Activated CD4-positive, alpha-beta T cell treated with anti-CD3 and anti-CD28 coated beads for 1 hour (primary cell): ENCODE measurements at places on chromosomes 11 and 22.

DNA sequence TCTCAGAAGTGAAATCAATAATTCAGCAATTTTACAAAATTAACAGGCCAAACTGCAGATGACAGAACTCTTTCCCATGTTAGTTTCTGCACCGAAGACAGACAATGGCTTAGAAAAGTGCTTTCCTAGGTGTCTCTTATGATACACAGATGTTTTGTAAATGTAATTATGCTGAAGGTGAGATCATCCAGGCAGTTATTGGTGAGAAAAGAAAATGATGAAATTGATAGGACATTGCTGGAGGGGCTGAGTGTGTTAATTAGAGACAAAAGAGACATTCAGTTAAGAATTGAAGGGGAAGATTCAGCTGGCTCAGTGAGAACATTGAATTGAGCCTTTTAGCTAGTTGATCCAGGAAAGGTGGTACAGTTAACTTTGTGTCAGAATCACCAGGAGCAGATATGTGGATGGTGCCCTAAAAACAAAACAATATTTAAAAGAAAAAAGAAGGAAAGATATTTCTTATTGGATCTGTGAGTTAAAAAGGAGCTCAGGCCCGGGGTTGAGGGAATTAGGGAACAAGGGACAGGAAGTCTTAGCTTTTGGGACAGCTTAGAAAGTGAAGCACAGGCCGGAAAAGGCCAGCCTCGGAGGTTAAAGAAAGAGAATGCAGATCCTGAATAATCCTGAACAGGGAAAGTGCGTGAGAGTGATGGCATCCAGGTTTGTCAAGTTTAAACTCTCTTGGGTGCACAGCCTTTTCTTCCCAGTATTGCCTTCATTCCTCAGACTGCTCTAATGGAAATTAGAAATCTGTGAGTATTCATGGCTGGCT is 16.9 kb downstream of the ARHGAP42 start:
- DNase-seq, result no peak

- no peak for DNase-seq
Observed at GRCh38 chr11:72725724-72726028, 26.5 kb downstream of the ARAP1 start.

GRCh38 chr11:93614173-93614722 is 47.2 kb upstream of the CEP295 start:
- no peak for DNase-seq

DNA sequence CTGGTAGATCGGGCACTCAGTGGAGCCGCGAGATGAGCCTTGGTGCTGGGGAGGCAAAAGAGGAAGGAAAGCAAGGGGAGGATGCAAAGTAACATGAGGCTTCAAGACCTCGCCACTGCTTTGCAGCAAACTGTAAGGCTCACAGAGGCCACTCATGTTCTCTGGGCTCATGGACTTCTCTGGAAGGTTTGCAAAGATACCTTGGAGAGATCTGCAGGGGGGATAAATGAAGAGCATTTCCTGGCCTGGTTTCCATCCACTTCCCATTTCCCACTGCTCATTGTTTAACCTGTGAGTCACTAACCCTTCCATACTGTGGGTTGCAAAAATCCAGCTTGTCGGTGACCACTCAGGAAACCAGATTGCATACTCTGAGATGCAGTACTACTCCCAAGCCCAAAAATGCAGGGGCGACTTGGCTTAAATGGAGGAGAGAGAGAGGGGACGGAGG is 38.5 kb downstream of the OSBP2 start:
- DNase-seq, result no peak

DNA sequence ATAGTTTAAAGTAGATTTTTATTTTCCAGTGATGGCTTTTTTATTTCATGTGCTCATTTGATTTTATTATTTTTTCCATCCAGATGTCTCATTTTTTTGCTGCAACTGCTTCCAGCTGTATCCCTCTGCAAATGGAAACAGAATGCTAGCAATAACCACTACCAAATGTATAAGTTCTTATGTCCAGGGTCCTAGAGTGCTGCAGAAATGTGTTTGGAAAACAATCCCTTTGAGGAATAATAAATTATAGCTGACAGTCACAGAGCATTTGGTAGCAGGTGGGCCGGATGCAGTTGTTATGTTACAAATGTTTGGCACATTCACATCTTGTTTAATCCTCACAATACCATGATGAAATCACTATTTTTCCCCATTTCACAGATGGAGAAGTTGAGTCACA is 300.7 kb upstream of the PDGFD start:
- no peak for DNase-seq

- DNase-seq, result no peak
Observed at GRCh38 chr11:130692220-130692619, 224.1 kb downstream of the SNX19 start.

- DNase-seq, result no peak
Observed at GRCh38 chr22:30705710-30706651, 11.3 kb downstream of the OSBP2 start.

GRCh38 chr11:2791139-2791520 is 91.3 kb upstream of the KCNQ1OT1 start:
- DNase-seq, result no peak

DNA sequence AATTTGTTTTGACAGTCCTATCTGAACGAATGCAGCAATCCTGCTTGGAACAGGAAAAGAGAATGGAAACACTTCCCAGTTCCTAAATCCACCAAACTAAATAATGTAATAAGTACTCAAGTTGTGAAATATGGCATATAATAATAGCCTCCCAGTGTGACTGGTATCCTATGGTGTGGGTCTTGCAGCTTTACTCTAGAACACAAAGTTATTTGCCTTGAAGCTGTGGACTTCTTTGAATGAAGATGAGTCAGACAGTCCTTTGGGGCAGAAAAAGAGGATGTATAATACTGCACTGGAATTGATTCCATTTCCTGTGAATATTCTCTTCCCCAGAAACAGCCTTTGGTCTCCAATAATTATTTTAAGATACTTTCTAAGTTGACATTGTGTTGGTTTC is 887.0 kb downstream of the KCNA4 start:
- no peak for DNase-seq

GRCh38 chr11:13105237-13105844 is 96.2 kb downstream of the RASSF10 start:
- DNase-seq, result no peak

- DNase-seq, result no peak
Observed at GRCh38 chr22:18991821-18992442, 55.8 kb upstream of the PRODH start.

- DNase-seq, result no peak
Observed at GRCh38 chr11:109390752-109391151, 31.2 kb upstream of the C11orf87 start.

DNA sequence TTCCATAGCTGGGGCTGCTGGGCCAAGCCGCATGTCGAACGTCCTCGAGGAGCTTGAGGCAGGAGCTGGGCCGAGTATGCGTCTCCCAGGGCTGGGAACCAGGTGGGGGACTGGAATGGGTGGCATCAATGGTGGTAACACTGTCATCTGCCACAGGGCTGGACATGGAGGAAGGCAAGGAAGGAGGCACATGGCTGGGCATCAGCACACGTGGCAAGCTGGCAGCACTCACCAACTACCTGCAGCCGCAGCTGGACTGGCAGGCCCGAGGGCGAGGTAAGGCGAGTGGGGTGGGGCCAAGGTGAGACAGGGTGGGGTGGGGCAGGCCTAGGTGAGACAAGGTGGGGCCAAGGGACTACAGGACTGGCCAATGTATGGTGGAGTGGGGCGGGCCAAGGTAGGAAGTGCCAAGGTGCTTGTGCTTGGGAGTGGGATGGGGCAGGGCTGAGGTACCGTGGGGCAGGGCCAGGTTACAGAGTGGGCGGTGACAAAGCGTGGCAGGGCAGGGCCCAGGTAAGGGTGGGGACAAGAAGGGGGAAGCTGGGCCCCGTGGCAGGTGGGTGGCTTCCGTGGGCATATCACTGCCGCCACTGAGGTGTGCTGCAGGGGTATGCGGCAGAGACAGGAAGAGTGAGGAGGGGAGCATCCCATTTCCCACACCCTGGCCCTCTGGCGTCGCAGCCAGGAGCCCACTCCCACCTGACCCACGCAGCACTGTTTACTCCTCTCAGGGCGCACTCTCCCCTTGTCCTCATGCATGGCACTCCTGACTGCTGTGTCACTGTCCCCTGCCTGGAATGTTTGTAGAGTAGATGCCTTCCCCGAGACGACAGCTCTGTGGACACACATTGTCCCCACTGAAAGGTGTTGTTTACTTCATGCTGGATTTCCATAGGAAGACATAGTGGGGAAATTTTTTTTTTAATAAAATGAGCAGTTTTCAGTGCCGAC is 27.5 kb upstream of the DGCR8 start:
- no peak for DNase-seq

DNA sequence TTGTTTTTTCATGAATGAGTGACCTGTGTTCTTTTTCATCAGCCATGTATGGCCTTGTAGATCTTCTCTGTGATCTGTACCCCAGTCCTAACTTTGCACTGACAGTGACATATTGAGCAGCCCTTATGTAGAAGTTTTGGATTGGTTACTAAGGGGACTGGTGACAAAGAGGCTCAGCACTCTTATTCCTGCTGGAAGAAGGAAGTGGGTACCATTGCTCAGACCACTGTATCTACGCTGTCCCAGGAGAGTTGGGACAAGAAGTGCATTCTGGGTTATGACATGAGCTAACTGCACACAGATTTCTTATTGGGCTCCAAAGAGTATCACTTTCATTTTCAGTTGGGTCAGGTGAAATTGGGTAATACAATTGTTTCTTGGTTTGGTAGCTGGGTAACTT is 107.8 kb upstream of the RASSF10 start:
- no peak for DNase-seq

GRCh38 chr11:117438371-117439000 is 110.8 kb downstream of the CEP164 start:
- no peak for DNase-seq

- no peak for DNase-seq
Observed at GRCh38 chr11:45517171-45517770, 148.2 kb downstream of the CHST1 start.

GRCh38 chr22:50399751-50400331 is 56.7 kb downstream of the PPP6R2 start:
- DNase-seq, result no peak

DNA sequence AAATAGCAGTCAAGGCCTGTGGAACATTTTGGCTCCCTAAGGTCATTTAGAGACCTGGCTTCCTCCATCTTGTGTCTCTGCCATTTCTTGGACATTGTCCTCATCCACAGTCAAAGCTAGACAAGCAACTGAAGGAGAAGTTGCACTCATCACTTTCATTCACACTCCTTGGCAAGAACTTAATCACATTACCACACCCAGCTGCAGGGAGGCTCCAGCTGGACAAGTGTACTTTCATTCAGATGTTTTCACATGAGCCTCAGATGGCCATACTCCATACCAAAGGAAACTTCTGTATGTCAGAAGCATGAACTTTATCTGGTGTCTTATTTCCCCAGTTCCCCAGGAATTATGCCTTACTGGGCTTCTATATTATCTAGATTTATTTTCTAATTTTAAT is 537.4 kb downstream of the TMEM135 start:
- DNase-seq, result no peak

DNA sequence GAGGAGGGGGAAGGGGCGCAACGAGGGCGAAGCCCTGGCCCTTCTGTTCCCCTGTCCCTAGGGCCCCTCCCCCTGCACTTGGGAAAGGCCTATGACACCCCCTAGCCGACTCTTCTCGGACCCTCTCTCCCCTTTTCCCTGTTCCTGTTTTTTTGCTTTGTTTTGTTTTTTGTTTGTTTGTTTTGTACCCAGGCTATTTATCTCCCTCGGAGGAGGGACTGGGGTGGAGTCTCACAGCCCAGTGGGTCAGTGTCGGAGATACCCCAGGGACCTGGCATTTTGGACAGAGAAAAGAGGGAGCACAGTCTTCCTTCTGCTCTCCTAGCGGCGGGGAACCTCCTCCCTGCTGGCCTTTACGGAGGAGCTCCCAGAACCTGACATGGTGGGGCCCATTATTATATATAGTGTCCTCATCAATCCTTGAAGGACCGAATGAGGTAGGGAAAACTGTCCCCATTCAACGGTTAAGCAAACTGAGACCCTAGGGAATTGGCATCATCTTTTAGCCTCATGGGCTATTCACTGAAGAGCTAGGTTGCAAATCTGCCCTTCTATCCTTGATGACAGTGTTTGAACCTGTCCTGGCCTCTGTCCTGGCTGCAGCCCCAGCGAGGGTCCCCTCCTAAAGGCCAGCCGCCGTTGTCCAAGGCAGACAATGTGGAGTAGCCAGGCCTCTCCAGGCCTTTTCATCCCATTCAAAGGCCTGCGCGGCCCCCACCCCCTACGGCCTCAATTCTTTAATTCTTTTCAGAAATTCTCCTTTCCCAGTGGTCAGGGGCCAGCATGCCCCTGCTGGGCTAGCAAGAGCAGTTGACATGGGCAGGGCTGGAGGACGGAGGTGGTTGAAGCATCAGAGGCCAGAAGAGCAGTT is 911 bp downstream of the EMID1 start:
- DNase-seq, result no peak

DNA sequence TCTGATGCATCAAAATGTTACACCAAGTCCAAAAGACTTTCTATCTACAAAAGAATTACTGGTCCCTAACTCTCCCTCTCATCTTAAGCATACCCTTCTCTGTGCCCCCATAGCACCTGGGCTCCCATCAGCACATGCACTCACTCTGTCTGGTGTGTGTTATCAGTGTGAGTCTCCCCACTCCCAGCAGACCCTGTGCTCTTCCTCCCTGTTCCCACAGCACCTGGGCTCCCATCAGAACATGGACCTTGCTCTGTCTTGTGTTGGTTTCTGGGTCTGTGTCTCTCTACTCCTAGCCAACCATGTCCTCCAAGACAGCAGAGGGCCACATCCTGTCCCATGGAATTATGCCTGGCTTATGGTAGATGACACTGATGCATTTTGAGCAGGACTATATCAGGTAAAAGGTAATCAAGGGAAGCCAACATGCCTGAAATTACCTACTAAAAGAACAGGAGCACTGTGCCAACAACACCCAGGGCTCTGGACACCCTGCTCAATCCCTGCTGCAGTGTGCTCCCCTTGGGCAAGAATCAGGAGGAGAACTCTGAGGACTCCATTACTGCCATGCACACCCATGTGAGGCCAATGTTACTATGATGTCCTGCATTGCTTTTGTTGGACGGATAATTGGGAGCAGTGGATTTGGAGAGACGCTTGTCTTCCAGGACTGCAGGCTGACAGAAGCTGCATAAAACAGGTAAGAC is 34.3 kb downstream of the GAB4 start:
- DNase-seq, result no peak

DNA sequence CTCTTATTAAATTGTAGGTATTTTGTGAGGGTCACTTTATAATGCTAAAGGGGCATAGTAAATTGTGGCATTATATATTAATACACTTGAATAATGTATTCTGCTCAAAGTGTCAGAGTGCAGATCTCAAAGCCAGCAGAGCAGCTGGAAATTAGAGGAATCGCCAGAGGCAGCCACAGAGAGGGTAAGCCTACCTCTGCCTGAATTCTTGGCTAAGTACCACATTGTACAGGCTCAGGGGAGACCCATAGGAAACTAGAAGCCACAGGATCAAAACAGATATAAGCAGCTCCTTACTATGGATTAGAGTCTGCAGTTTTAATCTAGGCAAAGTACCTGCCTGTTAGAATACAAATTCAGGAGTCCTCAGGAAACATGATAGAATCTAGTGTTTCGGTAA is 249.3 kb downstream of the DDX10 start:
- no peak for DNase-seq

- no peak for DNase-seq
Observed at GRCh38 chr11:92929246-92929645, 40.2 kb upstream of the MTNR1B start.

GRCh38 chr11:93775289-93775688 is 8.8 kb upstream of the MED17 start:
- no peak for DNase-seq

- DNase-seq, result no peak
Observed at GRCh38 chr11:68759991-68760390, 8.7 kb upstream of the TESMIN start.
